SK-N-MC (cell line): ENCODE measurements at places on chromosomes 5 and 9.

DNA sequence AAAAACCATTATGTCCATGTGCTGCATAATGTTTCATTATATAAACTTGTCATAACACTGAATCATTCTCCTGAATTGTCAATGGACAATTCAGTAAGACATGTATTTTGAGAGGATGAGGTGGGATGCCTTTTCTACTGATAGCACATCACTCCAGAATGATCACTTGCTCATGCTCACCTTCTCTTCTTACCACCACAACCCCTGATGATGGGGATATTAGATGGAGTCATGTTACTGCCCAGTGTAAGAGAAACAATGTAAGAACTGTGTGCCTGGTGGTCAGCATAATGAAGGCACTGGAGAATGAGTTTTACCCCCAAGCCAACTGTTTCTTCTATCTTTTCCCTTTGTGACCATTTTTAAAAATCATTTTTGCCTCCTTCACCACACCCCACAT, 198.8 kb downstream of the ADAMTSL1 start:
- DNase-seq: no peak

DNA sequence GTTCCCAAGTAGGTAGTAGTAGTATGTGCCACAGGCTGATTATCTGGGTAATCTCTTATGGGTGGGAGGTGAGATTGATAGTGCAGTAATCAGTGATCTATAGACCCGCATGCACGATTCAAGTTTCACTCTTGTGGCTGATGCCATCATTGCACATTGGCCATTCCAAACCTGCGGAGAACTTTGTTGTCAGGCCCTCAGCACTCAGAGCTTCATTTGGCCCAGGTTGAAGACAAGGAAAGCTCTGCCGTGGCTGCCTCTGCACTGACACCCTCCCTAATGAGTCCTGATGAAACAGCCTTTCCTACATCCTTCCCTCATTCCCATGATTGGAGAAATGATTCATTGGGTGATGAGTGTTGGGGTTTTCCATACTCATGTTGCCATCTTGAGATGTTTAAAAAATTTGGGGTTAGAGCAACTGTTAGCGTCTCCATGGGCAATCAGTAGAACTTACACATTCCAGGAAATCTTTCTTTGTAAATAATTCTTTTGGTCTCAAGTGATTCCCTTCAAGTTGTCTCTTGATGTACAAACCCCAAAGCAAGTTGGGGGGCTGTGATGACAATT, 22.9 kb downstream of the PROP1 start:
- DNase-seq: no peak

GRCh38 chr9:94084314-94084713, at the start of gene PTPDC1:
PTPDC1 (plus strand) TSS chr9:94084464; CDS start chr9:94084531, 67 bp downstream.
- no peak for DNase-seq

DNA sequence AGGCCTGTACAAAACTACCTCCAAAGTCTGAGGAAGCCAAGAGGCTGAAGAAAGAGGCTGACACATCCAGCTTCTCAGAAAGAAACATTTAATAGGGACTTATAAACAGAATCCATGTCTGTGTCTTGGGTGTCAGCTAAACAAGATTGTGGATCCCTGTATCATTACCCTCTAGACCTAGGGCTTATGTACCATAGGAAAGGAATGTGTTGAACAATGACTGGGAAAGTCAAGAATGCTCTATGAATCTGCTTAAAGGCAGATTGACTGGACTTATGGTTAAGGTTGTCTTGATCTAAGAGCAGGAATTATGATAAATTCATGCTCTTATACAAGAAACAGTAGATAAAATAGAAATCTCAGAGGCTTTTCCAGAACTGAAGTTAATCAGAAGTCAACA, 335.7 kb upstream of the RPS23 start:
- DNase-seq: no peak

- DNase-seq: no peak
Measured at GRCh38 chr9:89138463-89139390, 39.9 kb downstream of the SHC3 start.
